ENCODE measurements at places on chromosomes 12 and 14.
A peak's percentile ranks its signal among the peaks of the same experiment; 100 is the strongest.

DNA sequence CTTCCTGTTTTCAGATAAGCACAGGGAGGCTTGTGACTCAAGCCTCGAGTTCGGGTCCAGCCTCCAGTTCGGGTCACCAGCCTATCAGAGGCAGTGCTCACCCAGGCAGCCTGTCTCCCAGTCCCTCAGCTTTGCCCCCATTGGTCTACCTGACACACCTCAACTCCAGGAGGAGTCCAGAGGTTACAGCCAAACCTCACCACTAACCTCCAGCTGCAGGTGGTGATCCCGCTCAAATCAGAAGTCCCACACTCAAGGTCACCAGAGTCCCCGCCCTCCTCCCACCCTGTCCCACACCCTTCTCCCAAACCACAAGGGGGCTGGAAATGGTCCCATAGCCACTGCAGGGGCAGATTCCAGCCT lies 42.1 kb downstream of the KDM2B start:
- no peak for DNase-seq

DNA sequence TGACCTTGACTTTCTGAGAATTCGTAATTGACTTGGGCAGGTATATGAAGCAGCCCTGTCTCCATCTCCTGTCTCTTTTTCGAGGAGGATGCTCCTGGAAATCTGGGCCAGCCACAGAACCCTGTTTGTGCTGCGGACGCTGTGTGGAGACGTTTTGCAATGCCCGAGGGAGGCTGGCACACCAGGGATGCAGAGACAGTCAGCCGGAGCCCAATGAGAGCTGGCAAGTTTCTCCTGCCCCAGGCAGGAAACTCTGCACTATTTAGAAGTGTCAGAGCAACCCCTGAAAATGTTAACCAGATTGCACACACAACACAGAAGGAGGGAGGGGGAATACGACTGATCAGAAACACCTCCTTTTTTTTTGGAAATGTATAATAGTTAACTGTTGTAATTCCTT lies 103.2 kb upstream of the DYRK2 start:
- DNase-seq = no peak

DNA sequence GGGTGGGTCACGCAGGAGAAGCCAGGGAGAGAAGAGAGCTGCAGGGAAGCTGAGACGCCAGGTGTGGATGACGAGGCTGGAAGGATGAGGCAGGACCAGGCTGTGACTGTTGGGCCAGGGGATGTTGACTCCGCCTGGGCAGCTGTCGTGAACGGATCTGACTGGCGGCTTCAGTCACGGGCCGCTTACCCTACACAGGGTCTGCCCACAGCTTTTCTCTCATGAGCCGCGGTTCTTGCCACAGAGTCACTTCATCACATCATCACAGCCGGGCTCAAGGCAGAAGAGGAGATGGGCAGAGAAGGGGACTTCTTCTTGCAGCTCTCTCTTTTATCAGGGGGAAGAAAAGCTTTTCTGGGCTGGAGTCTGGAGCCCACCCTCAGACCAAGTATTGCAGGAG lies 7.7 kb downstream of the CLBA1 start:
- DNase-seq = no peak

GRCh38 chr12:129844662-129845220 lies 59.1 kb downstream of the TMEM132D start:
- DNase-seq = no peak

DNA sequence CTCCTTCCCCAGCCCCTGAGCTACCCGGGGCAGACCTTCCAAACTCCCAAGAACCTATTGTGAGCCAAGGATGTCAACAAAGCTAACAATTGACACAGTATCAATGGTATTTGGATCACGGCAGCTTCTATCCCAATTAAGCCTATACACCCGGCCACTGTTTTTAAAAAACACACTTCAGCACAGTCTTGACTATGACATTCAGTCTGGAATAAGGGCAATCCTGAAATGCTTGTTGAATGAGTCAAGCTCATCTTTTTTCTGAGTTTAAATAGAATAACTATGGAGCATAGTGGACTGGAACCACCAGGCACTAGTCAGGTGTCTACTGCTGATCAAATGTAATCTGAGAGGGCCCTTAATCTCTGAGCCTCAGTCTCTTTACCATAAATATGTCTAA lies 5.7 kb downstream of the DENND5B start:
- DNase-seq = no peak

DNA sequence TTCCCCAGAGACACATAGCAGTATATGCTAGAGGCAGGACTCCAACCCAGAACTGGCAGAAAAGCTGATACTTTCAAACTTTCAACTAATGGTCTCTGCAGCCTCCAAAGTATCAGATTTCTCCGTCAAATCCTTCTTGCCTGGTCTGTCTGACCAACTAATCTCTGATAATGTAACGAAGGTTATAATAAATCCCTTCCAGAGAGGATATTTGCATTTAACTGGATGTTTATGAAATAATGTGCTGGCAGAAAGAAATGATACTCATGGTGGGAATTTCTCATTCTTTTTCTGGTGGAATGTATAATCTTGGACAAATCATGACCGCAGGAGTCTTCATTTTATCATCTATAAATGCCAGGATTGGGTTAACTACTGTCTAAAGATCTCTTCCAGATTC lies 860.3 kb downstream of the DIO2 start:
- DNase-seq = no peak

DNA sequence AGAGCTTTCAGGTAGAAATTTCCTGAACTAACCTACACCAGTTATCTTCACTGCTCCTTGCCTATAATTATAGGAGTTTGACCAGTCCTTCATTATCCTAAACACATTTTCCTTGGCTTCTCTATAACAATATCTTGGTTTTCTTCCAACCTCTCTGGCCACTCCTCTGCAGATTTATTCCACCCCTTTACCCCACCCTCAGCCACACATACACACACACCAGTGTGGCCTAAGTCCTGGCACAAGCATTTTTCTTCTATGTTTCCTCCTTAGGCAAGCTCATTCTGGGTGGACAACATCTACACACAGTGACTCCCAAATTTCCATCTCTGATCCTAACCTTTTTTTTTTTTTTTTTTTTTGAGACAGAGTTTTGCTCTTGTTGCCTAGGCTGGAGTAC lies 25.1 kb downstream of the CDK17 start:
- no peak for DNase-seq

DNA sequence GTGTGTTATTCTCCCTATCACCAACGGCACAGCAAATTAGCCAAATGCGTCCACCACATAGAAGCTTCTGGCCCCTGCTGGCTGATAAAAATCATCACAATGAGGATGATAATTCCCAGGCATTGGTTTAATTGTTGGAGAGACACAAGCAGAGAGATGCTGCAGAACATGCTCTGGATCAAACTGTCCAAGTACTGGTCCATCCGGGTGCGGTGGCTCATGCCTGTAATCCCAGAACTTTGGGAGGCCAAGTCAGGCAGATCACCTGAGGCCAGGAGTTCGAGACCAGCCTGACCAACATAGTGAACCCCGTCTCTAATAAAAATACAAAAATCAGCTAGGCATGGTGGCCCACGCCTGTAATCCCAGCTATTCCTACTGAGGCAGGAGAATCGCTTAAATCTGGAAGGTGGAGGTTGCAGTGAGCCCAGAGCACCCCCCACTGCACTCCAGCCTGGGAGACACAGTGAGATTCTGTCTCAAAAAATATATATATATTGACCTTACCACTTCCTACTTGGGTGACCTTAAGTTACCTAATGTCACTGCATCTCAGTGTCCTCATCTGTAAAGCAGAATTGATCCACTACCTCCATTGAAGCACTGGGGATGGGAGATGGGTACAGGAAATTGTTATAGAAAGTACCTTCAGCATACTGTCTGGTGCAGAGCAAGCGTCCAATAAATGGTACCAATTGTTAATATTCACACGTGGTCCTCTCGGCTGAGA lies 83.7 kb upstream of the EGLN3 start:
- DNase-seq = no peak

GRCh38 chr12:51234530-51234929 lies 4.1 kb upstream of the DAZAP2 start:
- no peak for DNase-seq

DNA sequence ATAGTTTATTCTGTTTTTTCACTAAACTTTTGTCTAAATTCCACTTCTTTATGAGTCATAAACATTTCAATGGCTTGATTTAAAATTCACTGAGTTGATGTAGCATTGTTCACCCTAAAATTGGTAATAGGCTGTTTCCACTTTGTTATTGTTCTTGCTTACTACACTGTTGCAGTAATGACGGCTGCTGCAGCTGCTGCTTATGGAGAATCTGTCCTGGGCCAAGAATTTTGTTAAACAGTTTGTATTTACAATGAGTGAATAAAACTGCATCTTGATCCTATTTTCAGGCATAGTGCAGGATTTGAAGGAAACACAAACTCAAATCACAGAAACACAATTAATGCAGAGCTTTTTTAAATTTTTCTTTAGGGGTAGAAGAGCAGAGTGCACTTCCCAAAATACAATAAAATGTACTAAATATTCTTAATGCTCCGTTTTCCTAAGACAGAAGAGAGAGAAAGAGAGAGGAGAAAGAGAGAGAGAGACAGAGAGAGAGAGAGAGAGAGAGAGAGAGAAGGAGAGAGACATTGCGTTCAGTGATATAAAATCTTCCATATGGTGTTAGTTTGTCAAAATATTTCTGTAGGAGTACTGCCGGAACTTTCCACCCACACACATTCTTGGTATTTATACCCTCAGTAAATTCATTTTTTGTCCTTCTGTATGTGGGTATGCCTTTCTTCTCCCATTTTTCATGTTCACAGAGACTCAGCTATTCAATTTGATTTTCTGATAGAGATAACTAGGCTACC lies 266.4 kb downstream of the LRFN5 start:
- DNase-seq = no peak

GRCh38 chr12:132194056-132194455 lies 49.8 kb downstream of the NOC4L start:
- DNase-seq = no peak

DNA sequence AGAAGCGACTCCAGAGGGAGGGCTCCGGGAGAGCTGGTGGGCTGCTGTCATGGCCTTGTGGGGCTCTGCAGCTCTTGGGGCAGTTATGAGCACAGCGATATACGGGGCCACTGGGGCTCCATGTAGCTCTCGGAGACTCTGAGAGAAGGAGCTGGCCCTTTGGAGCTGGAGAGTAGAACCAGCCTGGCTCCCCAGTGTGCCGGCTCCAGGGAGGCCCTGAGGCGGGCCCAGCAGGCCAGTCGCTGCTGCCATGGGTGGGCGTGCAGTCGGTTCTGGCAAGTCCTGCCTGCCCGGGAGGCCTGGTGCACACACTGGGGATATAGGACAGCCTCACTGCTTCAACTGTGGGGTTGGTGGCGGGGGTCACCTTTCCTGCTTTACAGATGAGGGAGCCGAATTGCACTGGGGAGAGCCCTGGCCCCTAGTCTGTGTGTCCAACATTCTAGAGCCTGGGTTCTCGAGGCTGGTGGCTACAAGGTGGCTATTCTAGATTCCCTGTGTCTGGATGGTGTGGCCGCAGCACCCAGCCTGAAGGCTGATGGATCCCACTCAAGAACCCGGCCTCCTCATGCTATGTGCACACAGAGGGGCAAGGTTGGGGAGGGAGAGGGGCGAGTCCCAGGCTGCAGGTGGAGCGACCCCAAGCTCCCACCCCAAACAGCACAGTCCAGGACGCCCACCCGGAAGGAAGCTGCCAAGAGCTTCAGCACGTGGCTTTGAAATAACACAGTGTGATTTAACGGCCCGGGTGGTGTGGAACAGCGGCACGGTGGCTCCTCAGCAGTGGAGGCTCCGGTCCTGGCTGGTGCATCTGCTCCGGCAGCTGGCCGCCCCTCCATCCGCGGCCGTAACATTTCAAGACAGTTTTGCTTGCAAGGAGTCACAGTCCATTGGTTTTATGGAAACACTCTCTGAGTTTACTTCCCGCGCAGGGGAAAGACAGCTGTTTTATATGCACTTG lies 188.3 kb upstream of the C14orf180 start:
- no peak for DNase-seq

DNA sequence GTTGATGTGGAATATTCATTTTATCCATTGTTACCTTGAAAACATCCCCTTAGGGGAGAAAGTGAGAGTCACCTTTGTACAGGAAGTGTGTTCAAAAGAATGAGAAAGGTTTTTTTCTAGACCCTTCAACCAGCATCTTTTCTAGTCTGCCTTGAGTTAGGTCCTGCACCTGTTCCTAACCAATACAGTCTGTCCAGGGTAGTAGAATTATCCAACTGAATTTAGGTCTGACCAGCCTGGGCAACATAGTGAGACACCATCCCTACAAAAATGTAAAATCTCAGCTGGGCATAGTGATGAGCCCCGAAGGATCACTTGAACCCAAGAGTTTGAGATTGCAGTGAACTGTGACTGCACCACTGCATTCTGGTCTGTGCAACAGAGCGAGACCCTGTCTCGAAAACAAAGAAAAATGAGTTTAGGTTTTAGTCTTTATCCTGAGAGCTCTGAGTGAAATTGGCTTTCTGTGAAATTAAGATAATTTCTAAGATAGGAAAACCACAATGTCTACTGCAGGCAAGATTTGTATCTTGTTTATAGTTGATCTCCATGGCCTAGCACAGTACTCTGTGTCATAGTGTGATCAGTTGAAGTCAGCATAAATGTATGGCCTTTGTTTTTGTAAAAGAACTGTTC lies 25.2 kb downstream of the ARHGAP5 start:
- no peak for DNase-seq

GRCh38 chr12:118356809-118357256 lies 15.9 kb downstream of the TAOK3 start:
- no peak for DNase-seq

- DNase-seq = no peak
Measured at GRCh38 chr14:31030469-31030868, 4.3 kb upstream of the STRN3 start.

- DNase-seq = no peak
Measured at GRCh38 chr14:71632440-71632946, 299.7 kb upstream of the RGS6 start.

DNA sequence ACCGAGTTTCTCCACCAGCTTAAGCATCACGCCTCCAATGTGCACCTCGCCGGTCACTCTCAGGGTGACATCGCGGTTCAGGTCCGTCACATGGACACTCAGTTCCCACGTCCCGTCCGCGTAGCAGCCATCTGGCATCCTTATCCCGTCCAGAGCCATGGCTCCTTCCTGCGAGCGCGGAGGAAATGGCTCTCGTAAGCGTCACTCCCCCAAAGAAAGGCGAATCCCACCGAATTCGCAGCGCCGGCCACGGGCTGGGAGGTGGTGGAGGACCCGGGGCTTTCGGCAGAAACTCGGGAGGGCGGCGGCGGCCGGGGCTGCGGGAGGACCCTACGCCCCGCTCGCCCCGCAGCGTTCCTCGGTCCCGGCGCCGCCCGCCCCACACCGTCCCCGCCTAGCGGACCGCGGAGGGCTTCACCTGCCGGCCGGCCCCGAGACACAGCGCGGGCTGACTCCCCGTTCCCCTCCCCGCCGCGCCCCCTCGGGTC lies 396 bp downstream of the FERMT2 start:
- DNase-seq = peak; percentile 61

DNA sequence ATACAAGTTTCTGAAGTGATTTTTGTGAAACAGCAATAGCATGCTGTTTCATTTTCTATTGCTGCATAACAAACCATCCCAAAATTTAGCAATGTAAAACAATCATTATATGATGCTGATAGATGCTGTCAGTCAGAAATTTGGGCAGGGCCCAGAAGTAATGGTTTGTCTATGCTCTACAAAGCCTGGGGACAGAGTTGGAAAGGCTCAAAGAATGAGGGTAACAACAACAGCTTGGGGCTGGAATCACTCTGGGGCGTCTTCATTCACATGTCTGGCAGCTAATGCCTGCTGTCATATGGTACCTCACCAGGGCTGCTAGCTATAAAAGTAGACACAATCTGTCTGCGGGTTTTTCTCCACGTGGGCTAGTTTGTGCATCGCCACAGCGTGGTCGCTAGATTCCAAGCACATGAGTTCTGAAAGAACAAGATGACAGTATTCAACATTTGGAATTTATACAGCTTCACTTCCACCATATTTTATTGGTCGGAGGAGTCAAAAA lies 176.5 kb downstream of the BMP4 start:
- no peak for DNase-seq

- DNase-seq = no peak
Measured at GRCh38 chr14:73746520-73747378, 32.6 kb upstream of the PNMA1 start.

All from right renal pelvis (tissue), 4 donors.